ENCODE measurements at places on chromosomes 1 and 21.

DNA sequence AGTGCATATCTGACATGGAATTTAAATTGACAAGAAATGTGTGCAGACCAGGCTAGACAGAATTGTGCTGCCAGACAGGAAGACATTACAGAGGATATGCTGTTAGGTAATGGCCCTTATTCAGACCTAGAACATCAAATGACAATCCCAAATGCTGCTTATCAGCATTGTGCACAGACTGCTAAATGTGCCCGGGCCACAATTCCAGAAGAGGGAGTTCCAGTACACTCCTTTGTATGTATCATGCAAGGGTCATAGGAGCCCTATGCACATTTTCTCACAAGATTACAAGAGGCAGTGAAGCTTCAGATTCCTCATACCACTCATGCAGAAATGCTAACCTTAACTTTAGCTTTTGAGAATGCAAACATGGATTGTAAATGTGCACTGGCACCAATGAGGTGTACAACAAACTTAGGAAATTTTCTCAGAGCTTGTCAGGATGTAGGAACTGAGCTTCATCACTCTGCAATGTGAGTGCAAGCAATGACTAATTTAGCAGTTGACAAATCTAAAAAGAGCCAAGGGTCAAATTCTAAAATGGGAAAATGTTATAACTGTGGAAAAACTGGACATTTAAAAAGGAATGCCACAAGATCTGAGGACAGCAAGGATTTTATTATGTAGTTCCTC lies 273.5 kb downstream of the COL11A1 start:
- no peak for DNase-seq

DNA sequence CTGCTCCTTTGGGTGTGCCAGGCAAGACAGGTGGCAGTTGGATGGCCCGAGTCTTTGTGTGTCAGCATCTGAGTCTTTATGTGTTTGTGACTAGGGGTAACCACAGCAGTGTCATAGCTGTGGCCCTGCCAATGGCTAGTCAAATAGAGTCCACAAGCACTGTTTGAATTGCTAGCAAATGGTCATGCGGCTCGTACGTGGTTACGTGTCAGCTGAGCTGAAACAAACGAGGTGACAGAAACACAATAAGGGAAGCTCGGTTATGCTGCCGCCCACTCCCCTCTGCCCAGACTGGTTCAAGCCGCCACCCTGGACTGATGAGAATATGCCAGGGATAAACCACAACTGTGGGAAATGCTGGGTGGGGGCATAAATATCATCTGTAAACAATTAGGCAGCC lies 174.3 kb upstream of the LMO4 start:
- no peak for DNase-seq

GRCh38 chr1:71494163-71494562 lies 413.3 kb upstream of the ZRANB2 start:
- DNase-seq, result no peak

GRCh38 chr1:111832521-111833155 lies 76.9 kb downstream of the DDX20 start:
- no peak for DNase-seq

DNA sequence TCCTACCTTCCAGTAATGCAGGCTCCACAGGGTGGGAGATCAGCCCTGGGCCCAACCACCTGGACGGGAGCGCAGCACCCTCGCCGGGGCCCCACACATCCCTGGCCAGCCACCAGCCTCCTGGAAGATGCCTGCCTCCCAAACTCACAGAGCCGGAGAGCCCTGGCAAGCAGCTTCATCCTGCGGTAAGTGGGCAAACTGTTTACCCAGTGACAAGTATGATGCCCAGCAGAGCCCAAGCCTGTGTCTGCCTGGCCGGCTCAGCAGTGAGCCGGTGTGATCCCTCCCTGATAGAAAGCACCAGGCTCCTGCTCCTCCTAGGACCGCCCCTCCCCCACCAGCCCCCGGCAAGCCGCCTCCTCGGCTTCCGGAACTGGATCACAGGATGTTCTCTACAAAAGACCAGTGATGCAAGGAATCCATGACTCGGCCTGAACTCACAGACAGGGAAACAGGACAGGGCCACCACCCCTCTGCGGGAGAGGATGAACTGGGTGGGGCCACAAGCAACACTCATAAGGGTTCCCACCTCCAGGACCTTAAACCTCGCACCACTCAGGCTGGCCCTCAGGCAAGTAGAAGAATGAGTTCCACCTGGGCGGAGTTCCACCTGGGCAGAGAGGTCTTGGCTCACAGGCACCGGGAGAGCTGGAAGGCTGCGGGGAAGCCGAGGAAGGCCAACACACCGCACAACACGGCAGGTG lies 7.9 kb downstream of the ACOT7 start:
- DNase-seq, result no peak

DNA sequence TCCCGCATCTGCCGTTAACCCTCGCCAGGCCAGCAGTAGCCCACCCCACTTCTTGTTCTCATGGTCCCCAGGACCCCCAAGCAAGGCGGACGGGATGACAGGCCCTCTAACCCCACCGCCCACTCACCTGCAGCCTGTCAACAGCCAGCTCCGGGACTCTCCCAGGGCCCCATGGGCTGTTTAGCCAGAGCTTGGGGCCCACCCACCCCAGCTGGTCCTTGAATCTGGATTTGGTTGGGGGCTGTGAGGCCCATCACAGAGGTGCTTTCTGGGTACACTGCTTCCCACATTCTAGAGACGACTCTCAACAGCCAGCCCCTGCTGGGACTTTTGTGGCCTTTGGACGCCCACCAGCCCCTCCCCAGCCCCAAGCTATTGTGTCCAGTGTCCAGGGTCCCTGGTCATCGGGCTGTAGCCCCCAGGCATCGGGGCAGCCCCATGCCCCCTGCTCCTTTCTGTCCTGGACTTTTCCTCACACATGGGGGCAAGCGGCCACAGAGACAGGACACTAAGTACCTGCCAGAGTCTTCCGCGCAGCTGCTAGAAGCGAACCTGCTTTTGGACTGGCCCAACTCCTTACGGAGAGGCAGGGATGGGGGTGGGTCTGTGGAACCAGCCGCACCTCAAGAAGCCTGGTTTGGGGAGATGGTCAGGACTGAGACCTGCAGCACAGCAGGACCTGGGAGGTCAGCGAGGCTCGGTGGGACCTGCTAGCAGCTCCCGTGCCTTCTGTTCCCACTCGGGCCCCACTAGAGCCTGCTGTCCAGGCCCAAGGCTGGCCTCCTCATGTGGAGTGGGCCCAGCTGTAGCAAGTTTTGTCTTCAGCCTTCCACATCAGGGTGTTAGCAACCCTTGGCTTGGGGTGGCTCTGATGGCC lies 208.1 kb upstream of the VAMP3 start:
- no peak for DNase-seq

GRCh38 chr1:35707601-35708440 lies 10.9 kb downstream of the C1orf216 start:
- DNase-seq, result no peak
